Right renal pelvis (tissue), 4 donors: ENCODE measurements at places on chromosomes 4 and X. TPM values are rescaled to one million over a fixed set of nuclear protein-coding genes. Genes with fewer than 3 reads are reported as not detected.

- DNase-seq, result no peak
These were observed 289.0 kb downstream of the STIM2 start for GRCh38 chr4:27149541-27150212.

GRCh38 chr4:6826781-6827508 lies 44.4 kb downstream of the KIAA0232 start:
- no peak for DNase-seq

GRCh38 chr4:4851081-4851480 lies 8.4 kb upstream of the MSX1 start:
- no peak for DNase-seq

Gene VEGFD
- polyA plus RNA-seq, result 0.22 TPM

DNA sequence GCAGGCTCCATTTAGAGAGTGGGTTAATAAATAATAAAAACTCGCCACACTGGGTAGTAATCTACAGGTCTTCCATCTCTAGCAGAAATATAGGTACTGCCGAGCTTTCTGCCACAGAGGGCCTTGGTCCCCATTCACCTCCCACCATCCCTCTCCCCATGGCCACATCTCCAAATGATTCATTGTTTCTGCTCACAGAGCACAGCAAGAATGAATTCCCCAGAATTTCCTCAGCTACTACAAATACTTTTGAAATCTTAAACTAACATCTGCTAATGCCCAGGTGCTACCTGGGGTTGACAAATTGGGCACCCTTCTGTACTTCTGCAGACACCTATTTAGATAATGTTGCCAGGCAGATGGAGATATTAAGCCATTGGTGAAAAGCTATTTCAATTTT lies 5.1 kb downstream of the PHEX start:
- DNase-seq, result no peak

GRCh38 chr4:20393486-20394100 lies 141.9 kb downstream of the SLIT2 start:
- no peak for DNase-seq

DNA sequence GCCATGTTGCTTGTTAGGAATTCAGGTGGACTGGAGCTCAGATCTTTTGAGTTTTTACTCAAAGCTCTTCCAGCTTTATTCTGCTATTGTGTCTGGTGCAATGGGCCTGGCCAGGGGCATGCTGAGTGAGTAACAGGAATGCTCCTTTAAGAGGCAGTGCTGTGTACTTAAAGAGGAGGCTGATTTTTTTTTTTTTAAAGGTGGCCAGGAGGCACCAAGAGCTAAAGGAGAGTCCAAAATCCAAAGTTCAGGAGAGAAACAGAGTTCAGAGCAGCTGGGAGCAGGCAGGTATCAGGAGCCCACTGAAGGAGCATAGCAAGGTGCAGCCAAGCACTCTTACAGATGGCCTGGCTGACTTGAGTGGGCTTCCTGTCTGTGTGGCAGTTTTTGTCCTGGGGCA lies 178.7 kb downstream of the FMR1NB start:
- no peak for DNase-seq

- DNase-seq, result no peak
These were observed 101.8 kb downstream of the HMX1 start for GRCh38 chr4:8769645-8770517.

DNA sequence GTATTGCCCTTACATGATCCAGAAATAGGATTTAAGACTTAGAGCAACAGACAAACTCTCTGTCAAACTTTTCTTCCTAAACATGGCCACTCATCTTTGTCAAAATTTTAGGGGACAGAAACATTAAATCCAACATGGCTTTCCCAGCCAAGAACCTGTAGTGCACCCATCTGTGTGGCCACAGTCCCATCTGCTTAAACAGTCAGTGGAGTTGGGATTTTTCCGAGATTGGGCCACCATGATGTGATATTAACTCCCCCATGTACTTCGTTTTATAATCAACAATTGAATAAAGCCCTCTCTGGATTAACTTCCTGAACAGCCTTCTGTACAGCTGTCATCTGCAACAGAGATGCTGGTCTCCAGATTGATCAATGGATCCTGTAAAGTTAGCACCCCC lies 28.9 kb downstream of the TMEM144 start:
- DNase-seq, result no peak

- no peak for DNase-seq
These were observed 411.9 kb downstream of the TRIML1 start for GRCh38 chr4:188551156-188551555.

GRCh38 chrX:784829-785228 lies 154.2 kb downstream of the SHOX start:
- no peak for DNase-seq

Gene DUSP21
- not detected for polyA plus RNA-seq

DNA sequence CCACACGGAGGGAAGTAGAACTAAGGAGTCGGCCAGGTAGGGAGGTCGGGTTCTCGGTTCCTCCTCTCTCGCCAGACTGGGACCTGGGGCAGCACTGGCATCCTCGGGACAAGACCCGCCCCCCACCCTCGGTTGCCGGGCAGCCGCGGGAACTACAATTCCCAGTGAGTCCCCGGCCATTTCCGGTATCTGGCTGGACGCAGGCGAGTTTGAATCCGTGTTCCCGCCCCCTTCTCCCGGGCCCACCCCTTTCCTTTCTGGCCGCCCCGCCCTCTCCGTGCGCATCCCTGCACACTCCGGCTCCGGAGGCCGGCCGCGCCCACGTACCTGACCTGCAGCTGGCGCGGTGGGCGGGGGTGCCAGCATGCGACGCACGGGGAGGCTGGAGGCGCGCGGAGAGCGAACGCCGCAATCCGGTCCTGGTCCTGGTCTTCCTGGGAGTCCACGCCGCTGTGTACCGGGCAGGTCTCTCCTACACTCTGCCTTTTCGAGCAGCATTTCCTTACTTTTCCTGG lies 10.2 kb upstream of the DLG3 start:
- DNase-seq, result peak; percentile 57

DNA sequence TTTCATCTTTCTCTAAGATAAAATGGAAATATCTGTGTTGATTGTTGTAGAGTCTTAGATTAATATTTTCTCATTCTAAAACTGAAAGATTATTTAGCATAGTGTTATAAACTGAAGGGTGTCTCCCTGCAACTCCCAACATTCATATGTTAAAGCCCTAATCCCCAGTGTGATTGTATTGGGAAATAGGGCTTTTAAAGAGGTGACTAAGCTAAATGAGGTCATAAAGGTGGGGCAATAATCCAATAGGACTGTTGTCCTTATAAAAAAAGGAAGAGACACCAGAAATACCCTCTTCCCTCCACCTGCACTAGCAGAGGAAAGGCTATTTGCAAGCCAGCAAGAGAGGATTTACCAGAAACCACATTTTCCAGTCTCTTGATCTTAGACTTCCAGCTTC lies 1626.4 kb downstream of the C4orf33 start:
- no peak for DNase-seq

Gene FRAS1
- polyA plus RNA-seq, result 81.1 TPM

DNA sequence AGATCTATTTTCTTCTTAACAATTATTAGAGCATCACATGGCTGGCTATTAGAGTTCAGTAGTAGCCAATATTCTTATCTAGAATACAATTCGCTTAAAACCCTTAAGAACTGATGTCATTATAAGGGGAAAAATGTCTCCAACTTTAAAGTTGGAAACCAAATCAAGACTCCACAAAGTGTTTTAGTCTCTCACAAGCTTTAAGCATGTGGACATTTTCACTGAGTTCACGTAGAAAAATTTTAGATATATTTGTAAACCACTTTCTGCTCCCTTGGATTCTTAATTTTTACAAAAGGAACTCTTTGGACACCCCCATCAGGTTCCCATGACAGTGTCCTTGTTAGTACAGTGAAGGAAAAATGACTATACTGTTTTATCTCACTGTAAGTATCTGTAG lies 123.9 kb upstream of the NAP1L5 start:
- no peak for DNase-seq

Gene TNMD
- polyA plus RNA-seq, result 3.2 TPM

Gene MSL3
- 42.0 TPM for polyA plus RNA-seq

Gene LRCH2
- 14.8 TPM for polyA plus RNA-seq

- no peak for DNase-seq
These were observed 40.3 kb upstream of the ACSL4 start for GRCh38 chrX:109773374-109773773.

DNA sequence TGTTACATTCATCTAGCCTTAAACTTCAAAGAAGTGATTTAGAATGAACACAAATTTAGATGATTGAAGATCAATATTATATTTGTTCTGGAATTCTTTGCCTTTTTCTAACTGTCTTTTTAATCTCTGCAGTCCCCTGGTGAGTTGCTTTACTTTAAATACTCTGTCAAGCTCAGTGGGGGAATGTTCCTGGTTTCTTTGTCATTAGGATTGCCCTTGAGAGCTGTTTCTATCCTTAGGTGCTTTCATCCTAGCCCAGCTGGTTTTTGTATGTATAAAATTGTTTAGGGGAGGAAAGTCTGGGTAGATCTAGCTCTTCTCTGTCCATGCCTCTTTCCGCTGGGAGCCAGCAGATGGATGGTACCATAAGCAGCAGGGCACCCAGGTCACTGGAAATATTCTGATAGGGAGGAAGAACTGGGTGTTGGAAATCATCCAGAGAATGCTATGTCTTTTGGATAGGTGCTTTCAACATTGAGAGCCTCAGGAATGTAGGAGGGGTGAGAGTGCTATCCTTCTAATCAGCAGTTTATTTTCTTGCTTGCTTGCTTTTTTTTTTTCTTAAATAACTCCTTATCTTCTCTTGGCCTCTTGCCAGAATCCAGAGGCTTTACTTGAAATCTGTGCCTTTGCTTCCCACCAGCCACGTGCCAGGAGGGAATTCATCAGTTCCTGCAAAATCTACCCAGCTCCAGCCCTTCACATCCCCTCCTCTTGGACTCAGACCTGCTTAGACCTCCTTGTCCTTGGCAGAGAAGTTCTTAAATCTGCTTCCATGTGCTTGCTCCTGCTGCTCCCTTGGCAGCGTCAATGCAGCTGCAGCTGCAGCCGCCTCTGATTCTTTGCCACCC lies 215.3 kb upstream of the ANXA3 start:
- DNase-seq, result no peak

DNA sequence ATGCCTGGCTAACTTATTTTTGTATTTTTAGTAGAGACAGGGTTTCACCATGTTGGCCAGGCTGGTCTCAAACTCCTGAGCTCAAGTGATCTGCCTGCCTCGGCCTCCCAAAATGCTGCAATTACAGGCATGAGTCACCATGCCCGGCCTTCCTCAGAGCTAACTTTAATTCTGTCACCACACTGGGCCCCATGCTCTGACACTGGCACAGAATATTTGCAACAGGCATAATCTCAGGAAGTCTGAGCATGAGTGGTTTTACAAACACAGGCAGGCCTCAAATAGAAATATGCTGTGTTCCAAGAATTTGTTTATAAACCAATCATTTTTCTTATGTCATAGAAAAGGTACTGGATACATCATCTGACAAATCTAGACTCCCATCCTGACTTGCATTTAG lies 32.7 kb upstream of the FAM9C start:
- DNase-seq, result no peak
